Hematopoietic multipotent progenitor cell treated with erythropoietin and hydrocortisone succinate and interleukin-3 and kit ligand, for 15 days (in vitro differentiated cells): ENCODE measurements at places on chromosomes 7 and 10.

DNA sequence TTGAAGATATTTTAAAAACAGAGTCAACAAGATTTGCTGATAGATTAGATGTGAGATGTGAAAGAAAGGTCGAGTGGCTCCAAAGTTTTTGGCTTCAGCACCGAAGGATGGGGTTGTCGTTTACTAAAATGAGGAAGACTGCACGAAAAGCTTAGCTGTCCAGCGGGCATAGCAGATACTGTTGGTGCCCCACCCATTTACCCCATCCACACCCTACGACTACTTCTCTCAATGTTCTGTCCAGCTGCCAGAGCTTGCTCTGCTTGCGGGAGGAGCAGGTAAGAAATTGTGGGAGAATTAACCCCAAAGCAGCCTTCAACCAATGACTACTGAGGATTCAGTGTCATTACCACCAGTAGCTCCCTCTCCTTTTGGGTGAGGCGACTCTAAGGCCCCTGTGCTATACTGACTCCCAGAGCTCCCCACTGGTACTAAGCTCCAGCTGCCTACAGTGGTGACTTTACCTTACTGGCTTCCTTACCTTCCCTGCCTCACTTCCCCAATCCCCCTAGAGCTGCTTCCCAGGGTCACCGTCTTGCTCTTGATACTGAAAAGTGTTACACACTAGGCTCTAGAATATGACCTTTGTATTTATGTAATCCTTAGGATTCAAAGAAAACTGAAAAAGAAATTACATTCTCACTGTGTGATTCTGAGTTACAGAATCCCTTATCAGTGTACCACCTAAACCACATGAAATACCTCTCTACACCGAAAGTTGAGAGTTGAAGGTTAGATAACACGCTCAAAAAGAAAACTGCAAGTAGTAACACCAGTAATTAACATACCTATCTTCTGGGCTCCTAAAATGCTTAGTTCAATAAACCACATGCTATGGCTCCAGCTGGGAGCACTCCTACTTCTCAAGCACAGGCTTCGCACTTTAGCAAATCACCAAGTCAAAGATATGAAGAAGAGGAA lies 22.3 kb downstream of the CACUL1 start:
- DNase-seq, result peak; percentile 19

- no peak for DNase-seq
Observed at GRCh38 chr7:503575-504111, 16.0 kb downstream of the PDGFA start.

- DNase-seq, result no peak
Observed at GRCh38 chr10:122263971-122264370, 7.1 kb upstream of the BTBD16 start.

DNA sequence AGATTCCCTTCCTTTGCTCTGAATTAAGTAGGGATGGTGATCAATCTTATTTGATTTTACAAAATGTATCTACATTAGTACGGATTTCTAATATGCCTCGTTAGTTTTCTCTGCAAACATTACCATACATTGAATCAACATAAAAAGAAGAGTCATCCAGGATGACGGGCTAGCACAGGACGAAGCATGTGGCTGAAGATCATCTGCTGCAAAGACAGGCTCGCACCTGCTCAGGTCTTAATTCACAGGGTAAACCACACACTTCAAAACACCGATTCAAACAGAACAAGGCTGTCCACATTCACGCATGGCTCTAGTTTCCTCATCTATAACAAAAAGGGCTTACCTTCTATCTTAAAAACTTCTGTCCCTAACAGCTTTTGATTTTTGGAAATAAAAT lies 323.0 kb downstream of the PARD3 start:
- DNase-seq, result no peak

DNA sequence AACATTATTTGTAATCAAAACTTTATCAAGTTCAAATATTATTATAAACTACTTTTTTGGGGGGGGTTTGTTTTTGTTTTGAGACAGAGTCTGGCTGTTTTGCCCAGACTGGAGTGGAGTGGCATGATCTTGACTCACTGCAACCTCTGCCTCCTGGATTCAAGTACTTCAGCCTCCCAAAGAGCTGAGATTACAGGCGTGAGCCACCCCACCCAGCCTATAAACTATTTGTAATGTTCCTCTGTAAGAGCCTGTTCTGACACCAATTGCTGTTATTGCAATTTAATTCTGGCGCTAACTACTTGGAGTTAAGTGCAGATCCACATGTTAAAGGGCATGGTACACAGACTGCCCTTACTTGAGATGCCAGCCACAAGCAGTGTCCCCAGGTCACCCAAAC lies 478.1 kb upstream of the NRP1 start:
- DNase-seq, result no peak

DNA sequence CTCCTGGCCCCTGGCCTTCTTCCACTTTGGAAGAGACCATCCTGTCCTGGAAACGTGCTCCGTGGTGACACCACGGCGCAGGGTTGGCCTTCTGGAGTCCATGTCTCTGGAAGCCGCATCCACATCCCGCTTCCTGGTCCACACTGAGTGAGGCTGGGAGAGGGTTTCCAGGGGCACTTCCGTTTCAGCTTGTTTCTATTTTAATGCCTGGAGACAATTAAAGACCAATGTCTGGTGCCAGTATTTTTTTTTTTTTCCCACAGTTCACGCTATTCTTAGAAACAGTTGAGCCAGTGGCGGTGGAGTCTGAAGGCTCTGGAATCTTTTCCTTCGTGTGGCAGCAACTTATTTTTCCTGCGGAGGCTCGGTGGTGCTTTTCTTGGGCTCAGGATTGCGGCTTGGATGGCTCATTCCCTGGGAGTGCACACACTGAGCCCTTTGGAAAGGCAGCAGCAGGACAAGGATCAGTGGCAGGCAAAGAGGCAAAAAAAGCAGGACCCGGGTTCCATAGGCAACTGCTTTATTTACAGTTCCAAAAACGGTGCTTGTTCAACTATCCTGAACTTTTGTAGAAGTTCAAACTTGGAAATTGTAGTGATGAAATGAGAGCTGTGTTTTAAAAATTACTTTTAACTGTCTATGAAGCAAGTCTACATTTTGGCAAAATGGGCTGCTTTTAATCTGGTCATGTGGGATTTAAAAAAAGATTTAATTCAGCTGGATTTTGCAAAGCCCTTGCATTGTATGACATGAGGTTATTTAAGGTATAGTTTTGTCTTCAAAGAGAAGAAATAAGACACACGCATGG lies 202.8 kb downstream of the BAMBI start:
- DNase-seq, result no peak

- no peak for DNase-seq
Observed at GRCh38 chr10:61153771-61154170, 209.8 kb upstream of the RHOBTB1 start.

DNA sequence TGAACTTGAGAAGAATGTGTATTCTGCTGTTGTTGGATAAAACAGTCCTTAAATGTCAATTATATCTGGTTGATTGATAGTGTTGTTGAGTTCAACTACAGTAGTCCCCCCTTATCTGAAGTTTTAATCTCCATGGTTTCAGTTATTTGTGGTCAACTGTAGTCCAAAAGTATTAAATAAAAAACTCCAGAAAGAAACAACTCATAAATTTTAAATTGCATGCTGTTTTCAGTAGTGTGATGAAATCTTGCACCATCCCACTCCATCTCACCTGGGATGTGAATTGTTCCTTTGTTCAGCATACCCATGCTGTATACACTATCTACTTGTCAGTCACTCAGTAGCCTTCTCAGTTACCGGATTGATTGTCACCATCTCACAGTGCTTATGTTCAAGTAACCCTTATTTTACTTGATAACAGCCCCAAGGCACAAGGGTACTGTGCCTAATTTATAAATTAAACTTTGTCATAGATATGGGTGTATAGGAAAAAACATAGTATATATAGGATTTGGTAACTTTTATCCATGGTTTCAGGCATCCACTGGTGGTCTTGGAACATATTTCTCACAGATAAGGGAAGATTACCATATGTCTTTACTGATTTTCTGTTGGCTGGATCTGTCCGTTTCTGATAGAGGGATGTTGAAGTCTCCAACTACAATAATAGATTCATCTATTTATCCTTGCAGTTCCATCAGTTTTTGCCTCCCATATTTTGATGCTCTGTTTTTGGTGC lies 57.1 kb downstream of the AOAH start:
- DNase-seq, result no peak

DNA sequence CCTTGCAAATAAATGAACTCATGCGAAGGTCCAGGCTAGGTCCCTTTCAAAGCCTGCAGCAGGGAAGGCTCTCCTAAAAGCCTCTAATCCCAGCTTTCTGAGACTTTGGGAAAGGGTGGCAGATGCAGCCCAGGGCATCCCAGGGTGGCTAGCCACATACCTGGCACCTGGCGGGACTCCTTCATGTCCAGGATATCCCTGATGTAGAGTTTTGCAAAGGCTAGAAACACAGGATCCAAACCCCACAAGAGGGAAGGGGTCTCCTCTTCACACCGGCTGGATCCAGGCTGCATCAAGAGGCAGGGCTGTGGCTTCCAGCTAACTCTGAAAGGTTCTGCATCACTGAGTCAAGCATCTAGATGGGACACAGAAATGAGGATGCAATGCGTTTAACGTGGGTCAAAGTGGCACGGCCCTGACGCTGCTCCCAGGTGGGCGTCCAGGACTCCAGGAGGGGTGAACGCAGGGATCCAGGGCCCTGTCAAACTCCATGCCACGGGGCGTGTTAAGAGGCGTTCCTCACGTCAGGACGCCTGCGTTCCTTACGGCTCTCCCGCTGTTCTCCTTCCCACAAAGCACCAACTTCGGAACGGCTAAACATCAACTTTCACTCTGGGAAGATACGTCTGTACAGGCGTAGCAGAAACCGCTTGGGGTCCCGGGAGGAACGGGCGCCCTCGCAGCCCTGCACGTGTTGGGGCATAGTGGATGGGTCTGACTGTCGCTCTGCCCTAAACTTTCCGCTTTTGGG lies 507 bp downstream of the STN1 start:
- no peak for DNase-seq

GRCh38 chr7:21086688-21087087 lies 300.0 kb upstream of the SP8 start:
- no peak for DNase-seq

DNA sequence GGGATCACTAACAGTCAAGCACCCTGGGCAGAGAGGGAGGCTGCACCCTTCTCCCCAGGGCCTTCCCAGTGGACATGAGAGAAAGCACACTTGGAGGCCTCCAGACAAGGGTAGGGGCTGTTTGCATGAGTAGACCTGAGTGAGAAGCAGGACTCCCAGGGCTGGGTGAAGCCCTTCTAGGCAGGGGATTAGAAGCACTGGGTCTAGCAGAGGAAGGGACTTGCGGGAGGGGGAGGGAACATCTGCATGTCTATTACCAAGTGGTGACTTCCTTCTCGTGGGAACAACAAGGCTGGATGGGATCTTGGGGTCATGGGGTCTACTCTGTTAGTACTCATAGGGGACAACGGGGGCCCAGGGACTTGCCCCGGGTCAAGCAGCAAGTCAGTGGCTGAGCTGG lies 67.8 kb downstream of the EMX2 start:
- no peak for DNase-seq

DNA sequence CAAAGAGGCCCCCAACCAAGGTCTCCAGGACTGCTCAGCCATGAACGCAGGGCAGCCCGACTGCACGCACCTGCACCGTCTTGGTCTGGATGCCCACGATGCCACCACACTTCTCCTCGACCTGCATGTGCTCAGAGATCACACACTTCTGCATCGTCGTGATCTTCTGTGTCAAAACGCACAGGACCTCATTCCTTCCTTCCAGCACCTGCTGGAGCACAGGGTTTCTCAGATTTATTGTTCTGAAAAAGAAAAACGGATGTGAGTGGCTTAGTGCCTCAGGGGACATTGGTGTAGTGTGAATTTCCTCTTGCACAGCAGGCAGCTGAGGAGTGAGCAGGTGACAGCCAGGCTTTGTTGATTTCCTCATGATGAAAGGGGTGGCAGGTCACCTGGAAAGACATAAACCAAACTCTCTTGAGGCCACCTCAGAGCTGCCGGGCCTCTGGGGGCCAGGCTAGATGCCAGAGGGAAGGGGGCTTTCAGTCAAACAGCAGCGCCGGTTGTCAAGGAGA lies 38.2 kb downstream of the GSDME start:
- DNase-seq, result no peak

DNA sequence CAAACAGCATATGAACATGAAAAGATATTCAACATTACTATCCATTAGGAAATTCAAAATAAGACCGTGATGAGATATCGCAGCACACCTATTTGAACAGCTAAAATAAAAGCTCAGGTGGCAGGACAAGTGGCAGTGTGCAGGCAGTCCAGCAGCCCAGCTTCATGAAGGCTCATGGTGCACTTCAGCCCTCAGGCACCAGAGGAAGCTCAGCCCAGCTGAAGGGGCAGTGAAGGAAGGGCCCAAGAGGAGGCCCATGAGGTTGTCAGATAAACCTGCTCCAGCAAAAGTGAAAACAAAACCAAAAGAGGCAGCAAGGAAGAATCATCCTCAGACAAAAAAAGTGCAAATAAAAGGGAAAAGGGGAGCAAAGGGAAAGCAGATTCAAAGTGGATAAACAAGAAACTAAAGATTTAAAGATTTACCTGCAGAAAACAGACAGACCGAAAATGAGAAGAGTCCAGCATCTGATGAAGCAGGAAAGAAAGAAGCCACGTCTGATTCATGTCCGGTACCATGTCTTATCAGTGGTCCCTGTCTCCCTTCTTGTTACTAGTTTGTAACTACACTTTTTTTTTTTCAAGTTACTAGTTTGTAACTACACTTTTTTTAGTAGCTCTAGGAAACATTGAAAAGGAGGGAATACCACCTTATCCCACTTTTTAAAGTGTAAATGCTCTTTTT lies 15.0 kb upstream of the FAM24B start:
- DNase-seq, result no peak

- no peak for DNase-seq
Observed at GRCh38 chr10:119608316-119609155, 11.8 kb upstream of the TIAL1 start.

DNA sequence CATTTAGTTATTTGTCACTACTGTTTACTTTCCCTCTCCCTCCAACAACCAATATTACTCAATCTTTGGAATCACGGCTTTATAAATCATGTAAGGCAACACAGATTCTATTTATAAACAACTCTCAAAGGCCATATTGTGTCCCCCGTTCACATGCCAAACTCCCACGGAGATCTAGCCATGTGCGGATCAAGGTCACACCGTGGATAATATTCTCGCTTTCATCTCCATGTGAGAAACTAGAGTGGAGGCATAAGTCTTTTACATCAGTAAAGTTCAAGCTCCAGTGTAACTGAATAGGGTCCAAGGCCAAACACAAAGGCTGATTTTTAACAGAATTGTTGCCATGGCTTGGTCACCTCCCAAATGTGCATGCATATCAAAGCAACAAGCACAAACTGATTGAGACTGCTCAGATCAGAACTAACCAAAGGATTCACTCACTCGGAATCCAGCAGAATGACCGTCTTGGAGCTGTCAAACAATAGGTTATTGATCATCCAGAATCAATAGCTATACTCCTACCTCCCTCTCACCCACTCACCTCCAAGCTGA lies 569.5 kb upstream of the LRRN3 start:
- no peak for DNase-seq

GRCh38 chr7:85489498-85489897 lies 302.6 kb upstream of the SEMA3D start:
- no peak for DNase-seq
